NCI-H2171 treated with DMSO at 0.1 percent for 48 hours (cell line): ENCODE measurements at places on chromosomes 12 and 14.
A peak's percentile ranks its signal among the peaks of the same experiment; 100 is the strongest.

DNA sequence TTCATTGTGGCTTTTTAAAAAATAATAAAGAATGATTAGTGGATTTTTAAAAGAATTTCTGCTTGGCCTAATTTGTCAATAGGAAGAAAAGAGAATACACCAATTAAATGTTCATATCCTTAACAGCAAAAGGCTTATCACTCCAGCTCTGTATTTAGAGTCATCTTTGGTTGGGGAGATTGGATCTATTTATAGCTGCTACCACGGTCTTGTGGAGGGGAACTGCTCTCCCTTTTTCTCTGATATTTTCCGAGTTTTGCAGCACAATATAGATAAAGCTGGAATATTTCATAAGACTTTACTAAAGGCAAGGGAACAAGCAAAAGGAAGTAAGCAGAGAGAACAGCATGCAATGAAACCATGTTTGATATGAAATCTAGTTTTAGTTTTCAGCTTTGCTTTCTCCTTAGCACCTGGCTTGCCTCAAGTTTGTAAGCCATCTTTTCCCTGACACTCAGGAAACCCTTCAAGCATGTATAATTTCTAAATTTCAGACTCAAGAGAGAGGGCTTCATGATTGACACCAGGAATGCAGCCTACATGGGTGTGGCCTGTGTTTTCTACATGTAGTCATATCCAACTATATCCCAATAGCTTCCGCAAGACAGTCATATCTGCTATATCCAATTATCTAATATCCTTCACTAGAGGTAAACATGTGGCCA lies 35.2 kb downstream of the BRMS1L start:
- DNase-seq = peak; percentile 66

DNA sequence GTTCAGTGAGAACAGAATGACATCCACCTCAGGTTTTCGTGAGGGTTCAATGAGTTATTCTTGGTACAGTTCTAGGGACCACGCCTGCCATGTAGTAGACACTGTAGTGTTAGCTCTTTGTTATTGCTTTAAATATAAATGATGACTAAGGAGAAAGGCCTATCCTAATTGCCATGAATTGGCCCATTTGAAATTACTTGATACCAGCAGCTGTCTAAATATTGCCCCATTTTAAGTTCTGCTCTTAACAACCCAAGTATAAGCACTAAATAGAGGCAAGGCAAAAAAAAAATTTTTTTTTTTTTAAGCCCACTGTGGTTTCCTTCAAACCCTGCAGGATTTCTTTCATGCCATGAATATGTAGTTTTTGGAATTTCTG lies 84.5 kb downstream of the BORCS5 start:
- DNase-seq = no peak

- no peak for DNase-seq
These were observed 29.0 kb downstream of the FBXW8 start for GRCh38 chr12:116939734-116940133.

DNA sequence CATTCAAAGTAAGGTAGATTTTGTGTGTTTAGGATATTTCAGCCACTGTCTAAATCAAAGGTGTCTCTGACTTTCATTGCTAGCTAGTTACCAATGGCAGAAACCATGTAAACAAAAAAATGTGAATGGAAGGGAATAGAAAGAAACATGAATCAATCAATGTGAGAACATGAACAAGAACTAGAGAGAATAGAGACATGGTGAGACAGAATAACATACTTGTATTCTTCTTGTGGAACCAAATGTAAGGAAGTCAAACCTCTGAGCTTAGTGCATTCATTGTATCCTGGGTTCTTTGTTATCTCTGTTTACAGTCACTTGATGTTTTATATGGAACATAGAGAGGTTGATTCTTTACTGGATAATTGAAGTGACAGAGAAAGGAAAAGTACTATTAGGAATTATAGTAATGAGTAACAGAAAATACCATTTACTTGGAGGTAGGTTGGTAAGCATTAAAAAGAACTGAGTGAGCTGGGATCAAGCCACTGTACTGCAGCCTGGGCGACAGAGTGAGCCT lies 2.6 kb upstream of the WNK1 start:
- DNase-seq = peak; percentile 49

DNA sequence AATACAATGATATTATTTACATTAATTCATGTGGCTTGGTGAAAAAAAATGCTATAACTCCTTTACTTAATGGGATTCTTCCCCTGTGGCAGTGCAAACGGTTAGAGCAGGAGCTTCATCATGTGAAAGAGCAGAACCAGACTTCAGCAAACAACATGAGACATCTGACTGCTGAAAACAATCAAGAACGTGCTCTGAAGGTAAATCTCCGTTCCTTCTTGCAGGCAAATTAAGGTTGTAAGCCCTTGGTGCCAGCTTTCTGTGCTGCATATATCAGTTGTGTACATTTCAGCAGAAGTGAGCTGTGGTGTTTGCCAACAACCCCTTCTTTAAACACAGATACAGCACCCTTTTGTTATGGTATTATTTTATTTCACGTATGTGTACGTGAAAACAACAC lies 171.7 kb downstream of the MIPOL1 start:
- DNase-seq = no peak

DNA sequence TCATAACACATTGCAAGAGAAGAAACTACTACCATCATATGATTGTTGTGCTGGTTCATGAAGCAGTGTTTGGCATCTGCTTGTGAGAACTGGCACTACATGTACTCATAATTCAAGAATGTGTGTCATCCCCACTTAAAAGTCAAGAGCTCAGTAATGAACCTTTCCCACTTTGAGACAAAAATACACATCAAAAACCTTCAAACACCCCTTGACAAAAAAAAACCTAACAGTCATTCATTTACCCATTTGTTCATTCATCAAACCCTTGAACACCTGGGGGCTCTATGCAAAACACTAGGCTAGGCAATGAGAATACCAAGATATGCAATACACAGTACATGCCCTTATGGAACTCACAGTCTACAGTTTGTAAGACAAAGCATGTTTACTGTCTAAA lies 40.0 kb downstream of the KIF21A start:
- DNase-seq = no peak

DNA sequence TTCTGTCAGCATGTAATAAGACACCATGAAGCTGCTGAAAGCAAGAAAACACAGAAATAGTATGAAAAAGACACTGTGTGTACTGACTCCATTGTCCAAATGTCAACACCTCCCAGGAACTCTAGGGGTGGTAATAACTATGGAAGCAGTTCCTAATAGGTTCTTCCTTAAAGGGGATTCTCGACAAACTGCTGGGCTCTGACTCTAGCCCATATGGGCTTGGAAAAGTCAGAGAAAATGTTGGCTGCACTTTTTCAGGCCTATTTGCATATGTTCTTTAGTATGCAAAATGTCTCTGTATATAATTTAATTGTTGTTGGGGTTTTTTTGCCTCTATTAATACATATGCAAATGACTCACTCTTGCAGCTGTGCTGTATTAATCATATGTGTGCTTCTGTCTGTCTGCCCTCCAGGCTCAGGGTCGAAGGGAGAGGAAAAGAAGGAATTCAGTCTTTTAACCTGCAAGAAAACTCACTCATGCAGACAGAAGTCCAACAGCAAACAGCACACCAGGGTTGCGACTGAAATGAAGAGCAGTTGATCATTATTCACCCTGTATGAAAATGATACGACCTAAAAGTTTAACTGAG lies 317.6 kb downstream of the SOX5 start:
- DNase-seq = no peak

- peak; percentile 14 for DNase-seq
These were observed 41.5 kb downstream of the ARL6IP4 start for GRCh38 chr12:123021688-123022604.

GRCh38 chr12:128976120-128976738 lies 123.0 kb downstream of the GLT1D1 start:
- no peak for DNase-seq

- no peak for DNase-seq
These were observed 31.1 kb downstream of the PLEKHH1 start for GRCh38 chr14:67564236-67564635.

GRCh38 chr12:17062267-17063036 lies 456.5 kb upstream of the LMO3 start:
- no peak for DNase-seq

GRCh38 chr12:28390206-28390605 lies 199.9 kb downstream of the CCDC91 start:
- DNase-seq = no peak

DNA sequence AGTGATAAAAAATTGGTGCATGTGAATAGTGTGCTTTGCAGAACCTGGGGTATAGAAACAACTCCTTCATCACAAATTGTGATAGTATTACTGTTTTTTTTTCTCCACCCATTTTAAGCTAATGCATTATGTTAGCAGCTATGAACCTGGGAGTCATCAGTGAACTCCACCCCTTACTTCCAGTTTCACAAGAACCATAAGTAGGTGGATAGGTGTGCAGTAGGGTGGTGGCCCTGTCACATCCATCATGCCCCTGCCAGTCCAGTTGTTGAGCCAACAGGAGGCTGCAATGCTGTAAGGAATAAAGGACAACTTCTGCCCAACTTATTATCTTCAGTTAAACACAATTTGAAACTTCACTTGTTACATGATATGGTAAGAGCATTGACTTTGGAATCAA lies 85.7 kb downstream of the ABCD2 start:
- DNase-seq = no peak

GRCh38 chr14:54715811-54716210 lies 148.9 kb downstream of the SAMD4A start:
- DNase-seq = no peak

DNA sequence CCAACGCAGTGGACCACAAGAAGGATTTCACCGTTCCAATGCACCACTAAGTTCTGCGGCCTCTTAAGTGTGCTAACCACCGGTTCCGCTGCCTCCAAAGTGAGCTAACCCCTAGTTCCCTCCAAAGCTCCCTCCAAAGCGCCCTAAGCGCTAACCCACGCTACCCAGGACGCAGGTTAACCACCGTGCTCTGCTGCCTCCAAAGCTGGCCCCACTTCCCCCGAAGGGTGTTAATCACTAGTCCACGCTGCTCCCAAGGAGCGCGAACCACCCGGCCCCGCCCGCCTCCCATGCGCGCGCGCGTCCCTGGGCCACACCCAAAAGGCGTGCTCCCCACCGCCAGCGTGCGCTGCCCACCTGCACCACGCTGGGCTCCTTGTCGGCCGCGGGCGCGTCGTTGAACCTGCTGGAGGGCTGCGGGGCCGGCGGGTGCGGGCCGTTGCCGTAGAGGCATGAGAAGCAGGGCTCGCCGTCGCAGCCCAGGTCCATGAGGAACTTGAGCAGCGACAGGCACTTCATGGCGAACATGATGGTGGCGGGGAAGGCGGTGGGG lies 11.7 kb downstream of the FAM181A start:
- DNase-seq = no peak

DNA sequence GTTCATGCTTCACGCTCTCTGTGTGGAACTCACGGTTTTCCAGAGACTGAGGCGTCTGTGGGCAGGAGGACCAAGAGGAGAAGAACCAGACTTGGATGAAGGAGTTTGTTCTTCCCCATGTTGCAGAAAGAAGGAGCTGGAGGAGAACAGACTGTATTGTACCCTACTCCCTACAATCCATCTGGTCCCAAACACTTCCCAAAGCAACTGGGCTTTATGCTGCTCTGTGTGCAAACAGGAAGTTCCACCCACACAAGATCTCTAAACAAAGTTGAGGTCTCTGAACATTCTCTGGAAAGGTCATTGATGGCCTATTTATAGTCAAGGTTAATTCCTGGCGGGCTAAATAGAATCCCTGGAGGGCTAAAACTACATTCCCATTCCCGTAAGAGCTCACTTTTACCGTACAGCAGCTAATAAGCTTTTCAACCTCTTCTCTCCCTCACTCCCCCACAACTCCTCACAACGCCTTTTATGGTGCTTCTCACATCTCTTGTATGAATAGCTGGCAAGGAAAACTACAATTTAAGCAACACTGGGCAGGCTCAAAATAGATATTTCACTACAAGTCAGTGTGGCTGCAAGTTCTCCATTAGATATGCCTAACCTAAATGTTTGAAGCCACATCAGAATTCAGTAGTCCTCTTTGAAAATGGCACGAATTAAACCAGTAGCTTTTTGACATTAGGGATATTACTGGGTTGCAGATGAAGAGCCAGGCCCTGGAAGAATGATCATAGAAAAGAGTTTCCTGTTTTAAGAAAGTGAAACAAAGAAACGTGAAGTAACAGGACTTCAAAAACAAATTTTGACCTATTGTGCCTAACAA lies at the start of gene A2M:
TSS of gene A2M (minus strand) at position 189 of the 829 bp plus-strand sequence. CDS start at position 119, 70 bp downstream.
- no peak for DNase-seq

DNA sequence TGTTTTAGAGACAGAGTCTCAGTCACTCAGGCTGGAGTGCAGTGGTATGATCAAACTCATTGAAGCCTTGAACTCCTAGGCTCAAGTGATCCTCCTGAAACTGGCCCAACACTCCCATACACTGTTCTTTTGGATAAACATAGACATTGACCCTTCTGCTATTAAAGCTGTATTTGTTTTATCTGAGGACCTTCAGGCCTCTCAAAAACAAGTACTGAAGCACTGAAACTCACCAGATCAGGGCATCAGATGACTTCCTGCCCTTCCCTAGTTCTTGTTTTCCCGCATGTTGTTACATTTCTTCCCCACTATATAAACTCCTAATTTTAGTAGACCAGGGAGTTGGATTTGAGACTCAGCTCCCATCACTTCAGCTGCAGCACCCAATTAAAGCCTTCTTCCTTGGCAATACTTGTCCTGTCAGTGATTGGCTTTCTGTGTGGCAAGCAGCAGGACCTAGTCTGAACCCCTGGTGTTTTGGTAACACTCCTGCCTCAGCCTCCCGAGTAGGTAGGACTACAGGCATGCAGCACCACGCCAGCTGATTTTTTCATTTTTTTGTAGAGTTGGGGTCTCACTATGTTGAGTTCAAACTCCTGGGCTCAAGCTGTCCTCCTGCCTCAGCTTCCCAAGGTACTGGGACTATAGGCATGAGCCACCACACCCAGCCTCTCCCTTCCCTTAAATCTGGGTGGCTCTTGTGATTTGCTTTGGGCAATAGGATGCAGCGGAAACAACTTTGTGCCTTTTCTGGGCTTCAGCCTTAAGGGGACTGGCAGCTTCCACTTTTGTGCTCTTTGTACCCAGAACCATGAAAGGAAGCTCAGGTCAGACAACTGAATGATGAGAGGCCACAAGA lies 12.5 kb upstream of the IFT81 start:
- DNase-seq = no peak

DNA sequence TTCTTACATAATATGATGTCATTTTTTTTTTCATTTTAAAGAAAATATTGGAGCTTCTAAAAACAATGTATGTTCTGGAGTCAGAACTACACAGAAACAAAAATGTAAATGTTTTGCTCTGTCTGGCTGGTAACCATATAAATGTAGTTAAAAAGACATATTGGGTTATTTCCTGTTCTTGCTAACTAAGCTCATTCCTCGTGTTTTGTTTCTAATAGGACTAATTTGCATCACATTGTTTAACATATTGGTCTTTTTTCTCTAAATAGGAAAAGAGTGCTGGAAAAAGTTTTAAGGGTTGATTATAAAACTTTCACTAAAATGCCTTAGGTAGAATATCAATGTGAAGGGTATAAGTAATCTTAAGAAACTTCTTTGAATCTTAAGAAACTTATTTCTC lies 221.3 kb downstream of the SLC6A15 start:
- no peak for DNase-seq

DNA sequence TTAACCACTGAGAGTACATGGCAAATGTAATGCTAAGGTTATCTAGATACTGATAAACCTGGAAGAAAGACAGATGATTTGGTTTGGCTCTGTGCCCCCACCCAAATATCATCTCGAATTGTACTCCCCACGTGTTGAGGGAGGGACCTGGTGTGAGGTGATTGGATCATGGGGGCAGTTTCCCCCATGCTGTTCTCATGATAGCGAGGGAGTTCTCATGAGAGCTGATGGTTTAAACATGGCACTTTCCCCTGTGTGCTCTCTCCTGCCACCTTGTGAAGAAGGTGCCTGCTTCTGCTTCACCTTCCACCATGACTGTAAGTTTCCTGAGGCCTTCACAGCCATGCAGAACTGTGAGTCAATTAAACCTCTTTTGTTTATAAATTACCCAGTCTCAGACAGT lies 14.2 kb downstream of the NOXRED1 start:
- DNase-seq = peak; percentile 14
